ENCODE measurements at places on chromosomes 2 and 18.

DNA sequence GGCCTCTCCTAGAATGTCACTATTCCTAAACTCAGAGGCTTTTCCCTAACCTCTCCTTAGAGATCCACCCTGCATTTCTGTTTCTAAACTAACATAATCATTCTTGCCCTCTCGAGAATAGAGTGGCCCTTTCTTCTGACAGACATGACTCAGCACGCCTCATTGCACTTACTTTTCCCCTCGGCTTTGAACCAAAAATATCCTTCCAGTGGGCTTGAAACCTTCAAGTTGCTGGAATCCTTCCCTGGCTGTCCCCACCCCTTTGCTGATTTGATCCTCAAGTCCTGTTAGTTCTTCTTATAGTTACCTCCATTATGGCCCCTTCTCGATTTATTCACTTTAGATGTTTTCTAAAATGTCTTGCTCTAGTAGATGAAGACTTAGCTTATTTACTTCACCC lies 158.0 kb downstream of the LTBP1 start:
- DNase-seq, result no peak

GRCh38 chr18:69885841-69886531 lies 61.7 kb downstream of the CD226 start:
- no peak for DNase-seq

DNA sequence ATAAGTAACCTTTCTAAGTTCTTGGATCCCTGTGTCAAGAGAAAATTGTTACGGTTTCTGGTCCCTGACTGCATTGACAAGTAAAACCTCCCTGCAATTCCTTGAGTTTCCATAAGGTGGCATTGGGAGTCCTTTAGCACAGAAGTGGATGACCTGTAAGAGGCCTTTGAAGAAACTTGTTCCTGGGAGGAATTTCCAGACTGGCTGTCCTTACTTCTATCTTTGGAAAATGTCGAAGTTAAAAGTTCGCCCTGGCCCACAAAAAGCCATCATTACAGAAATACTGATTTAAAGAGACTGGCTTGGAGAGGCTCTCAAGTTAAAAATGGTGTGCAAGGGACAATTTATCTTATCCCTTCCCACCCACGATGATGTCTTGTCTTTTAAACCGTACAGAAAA lies 218.4 kb downstream of the CDH20 start:
- peak; percentile 54 for DNase-seq

DNA sequence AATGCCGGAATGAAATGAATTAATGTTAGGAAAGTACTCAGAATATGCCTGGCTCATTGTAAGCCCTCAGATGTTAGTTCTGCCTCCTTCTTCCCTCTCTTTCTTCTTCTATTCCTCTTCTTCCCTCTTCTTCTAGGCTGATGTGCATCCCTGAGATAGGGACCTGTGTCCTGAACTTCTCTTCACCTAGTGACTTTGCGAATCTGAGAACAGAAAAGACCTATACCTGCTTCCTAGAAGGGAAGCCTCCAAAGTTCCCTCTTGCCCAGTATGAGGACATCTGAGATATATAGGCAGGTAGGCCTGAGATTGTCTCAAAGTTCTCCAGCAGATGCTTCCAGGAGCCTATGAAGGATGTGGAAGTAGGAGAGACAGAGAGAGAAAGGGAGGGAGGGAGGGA lies 8.1 kb upstream of the CYP27A1 start:
- no peak for DNase-seq

GRCh38 chr2:109690457-109690821 lies 76.3 kb downstream of the SOWAHC start:
- no peak for DNase-seq

- no peak for DNase-seq
These were observed 133.1 kb downstream of the EIPR1 start for GRCh38 chr2:3244486-3244885.

- DNase-seq, result no peak
These were observed 67.6 kb upstream of the SERTAD2 start for GRCh38 chr2:64721320-64721623.

GRCh38 chr2:239715202-239715601 lies 309.9 kb downstream of the NDUFA10 start:
- DNase-seq, result no peak

DNA sequence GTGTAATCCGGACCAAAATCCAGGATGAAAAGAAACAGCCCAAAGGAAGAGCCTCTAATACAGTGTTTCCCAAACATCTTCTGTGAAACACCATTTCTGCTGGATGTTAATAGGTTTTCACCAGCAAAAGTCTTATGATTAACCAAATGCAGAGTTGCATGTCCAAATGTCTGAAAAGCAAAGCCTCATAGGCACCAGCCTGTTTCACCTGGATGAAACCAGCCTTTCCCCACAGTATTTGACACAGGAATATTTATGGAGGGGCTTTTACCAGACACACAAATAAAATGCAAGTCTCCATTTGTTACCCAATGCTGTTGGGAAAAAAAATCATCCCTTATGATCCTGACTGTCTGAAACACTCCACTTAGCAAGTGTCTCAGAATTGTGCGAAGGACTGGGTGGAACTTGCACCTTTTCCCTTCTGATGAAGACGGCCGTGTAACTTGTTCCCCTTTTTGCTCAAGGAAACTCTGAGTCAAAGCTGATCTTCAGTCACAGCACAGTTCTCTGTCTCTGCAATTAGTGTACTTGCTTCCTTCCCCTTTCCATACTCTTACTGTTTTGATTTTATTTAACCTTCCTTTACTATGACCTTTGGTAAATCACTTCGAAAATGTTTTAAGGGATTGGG lies 70.3 kb upstream of the IL1R2 start:
- peak; percentile 49 for DNase-seq

DNA sequence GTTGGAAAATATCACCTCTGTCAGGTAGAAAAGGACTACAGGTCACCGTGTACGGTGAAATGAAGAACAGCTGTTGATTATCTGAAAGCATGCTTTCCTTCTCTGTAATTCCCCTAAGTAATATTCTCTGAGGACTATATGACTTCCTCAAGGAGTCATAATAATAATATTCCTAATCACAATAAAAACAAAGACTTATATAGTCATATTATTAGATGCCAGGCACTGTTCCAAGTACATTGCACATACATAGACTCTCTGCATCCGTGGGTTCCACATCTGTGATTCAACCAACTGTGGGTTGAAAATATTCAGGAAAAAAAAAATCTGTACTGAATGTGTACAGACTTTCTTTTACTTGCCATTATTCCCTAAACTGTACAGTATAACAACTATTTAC lies 512.4 kb upstream of the ID2 start:
- DNase-seq, result no peak

GRCh38 chr2:120396013-120396860 lies 50.3 kb downstream of the INHBB start:
- no peak for DNase-seq

- DNase-seq, result peak; percentile 62
These were observed 8.4 kb upstream of the POU3F3 start for GRCh38 chr2:104845552-104845931.

- peak; percentile 64 for DNase-seq
These were observed at the start of gene CDH20 for GRCh38 chr18:61333271-61333745. Gene CDH20 (plus strand): TSS chr18:61333430.

GRCh38 chr2:95377216-95378123 lies 25.0 kb upstream of the FAHD2A start:
- DNase-seq, result no peak

GRCh38 chr18:79816981-79817606 lies 19.4 kb downstream of the KCNG2 start:
- DNase-seq, result no peak

GRCh38 chr2:11636593-11637295 lies 33.3 kb downstream of the NTSR2 start:
- DNase-seq, result no peak

DNA sequence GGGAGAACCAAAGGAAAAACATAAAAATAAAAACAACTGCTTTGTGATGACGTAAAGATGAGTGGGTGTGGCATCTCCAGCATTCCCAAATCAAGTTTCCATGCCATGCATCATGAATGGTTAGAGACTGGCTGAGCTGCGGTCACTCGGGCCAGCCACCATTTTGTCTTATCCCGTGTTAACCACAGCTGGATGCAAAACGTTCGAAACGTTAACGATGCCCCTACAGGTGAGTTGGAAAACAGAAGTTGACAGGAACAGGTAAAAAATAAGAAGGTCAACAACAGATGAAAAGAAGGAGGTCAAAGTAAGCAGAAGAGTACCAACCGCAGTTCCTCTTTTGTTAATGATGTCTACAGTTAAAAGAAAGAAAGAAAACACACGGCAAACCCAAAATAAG lies 411.1 kb downstream of the NRXN1 start:
- DNase-seq, result no peak

DNA sequence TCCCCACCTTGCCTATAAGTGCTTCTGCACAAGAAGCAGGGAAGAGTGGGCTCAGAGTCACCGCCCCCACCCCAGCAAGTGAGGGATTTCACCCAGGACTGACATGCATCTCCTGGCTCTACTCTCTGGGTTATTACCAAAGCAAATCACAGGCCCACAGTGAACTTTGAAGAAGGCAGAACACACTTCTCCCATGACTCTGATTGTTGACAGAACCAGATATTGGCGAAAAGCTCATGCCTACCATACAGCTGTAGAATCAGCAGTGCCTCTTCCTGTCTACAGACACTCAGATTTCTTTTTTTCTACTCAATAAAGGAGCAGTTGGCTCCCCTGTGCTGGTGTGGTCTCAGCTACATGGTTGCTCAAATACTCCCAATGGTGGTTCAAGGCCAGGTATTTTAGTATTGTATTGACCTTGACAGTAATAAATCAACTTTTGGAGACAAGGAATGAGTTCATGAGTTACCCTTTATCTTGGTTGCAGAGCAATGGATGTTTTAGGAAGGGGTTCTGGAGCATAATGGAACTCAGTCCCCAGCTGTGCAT lies 512.9 kb upstream of the ID2 start:
- no peak for DNase-seq

DNA sequence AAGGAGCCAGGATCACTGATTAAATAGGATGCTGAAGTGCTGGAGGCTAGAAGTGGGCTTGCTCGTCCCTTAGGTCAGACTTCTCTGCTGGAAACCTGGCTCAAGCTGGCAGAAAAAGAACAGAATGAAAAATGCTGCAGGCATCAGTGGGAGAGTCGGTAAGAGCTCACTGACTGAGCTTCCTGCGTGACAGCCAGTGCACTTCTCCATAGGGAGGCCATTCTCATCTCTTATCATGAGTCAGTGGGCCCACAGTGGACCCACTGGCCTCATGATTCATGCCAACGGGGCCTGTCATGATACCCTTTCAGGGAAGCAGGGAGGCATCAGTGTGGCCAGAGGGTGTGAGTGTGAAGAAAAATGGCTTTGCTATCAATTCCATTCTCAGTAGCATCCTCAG lies 498.2 kb downstream of the PTPRM start:
- no peak for DNase-seq

DNA sequence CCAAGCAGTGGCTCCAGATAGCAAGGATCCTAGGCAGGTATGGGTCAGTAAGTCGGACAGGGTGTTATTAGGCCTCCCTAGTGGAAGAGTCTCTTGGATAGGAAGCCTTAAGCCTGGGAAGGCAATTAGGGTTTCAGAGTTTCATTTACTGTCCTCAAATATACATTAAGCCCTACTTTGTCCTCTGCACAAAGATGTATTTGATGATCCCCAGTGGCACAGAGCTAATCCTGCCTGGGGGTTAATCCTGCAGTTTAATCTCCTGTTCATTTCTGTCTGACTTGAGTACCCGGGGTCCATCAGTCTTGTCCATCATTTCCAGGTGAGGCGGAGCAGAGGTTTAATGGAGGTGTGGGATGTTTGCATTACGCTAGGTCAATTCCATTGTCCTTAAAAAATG lies 62.0 kb downstream of the MTCL1 start:
- DNase-seq, result no peak

DNA sequence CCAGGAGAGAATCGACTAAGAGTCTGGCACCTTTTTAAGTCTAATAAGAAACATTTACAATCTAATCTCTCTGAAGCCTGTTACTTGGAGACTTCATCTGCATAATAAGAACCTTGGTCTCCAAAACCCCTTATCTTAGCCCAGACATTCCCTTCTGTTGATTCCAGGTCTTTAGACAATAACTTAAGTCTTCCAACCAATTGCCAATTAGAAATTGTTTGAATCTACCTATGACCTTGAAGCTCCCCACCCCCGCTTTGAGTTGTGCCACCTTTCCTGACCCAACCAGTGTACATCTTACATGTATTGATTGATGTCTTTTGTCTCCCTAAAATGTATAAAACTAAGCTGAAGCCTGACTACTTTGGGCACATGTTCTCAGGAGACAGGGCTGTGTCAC lies 49.5 kb upstream of the DTNA start:
- no peak for DNase-seq

GRCh38 chr2:193463011-193463410 lies 1268.3 kb upstream of the TMEFF2 start:
- no peak for DNase-seq

DNA sequence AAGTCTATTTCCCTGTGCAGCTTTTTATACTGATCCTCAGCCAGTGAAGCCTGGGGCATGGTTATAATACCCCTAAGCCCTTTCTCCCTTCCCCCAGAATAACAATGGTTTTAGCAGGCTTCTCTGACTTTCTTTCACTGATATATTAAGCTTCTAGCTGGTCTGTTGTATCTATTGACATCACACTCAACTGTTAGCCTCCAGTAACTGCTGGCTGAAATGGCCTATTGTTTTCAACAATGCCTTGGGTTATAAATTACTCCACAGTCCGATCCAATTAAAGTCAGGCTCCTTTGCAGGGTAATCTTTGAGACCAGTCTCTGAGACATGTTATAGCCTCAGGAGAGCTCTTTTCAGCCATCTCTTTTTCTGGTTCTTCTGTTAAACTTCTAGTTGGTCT lies 2.9 kb upstream of the SLC9A4 start:
- DNase-seq, result no peak

- no peak for DNase-seq
These were observed 60.4 kb downstream of the PLB1 start for GRCh38 chr2:28556303-28556702.

GRCh38 chr2:237702441-237703391 lies 75.3 kb downstream of the LRRFIP1 start:
- DNase-seq, result peak; percentile 40

DNA sequence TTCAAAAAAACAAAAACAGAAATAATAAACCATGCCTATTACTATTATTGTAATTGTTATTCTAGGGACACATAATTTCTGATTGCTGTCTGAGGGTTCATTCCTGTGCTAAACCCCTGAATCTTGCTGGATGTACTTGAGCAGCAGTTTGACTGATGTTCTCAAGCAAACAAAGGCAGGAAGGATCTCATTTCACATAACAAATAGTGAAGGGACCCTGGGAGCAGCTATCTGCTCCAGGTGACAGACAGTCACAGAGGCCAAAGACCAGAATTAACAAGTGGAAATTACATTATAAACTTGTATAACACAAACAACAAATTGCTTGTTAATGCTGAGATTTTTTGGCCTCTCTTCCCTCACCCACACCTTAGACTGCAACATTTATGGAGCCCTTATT lies 284.2 kb downstream of the THSD7B start:
- DNase-seq, result no peak

GRCh38 chr2:168525020-168525419 lies 68.9 kb downstream of the CERS6 start:
- DNase-seq, result no peak

All from globus pallidus (tissue), 1 donor.